ENCODE measurements at places on chromosomes 12 and 14.

- DNase-seq = no peak
- no peaks in the 10 kb centered on the region for H3K4me1 ChIP-seq
- no peaks in the 10 kb centered on the region for H3K36me3 ChIP-seq
- no peaks in the 10 kb centered on the region for H3K27me3 ChIP-seq
Observed at GRCh38 chr14:52018252-52018651, 28.9 kb downstream of the RTRAF start.

GRCh38 chr14:62778852-62779251 is 266.4 kb downstream of the KCNH5 start:
- no peaks in the 10 kb centered on the region for H3K27me3 ChIP-seq
- H3K27ac ChIP-seq = no peak overlapping the region
- no peaks in the 10 kb centered on the region for H3K36me3 ChIP-seq
- DNase-seq = no peak

- no peak overlapping the region for H3K4me3 ChIP-seq
- no peak for DNase-seq
Observed at GRCh38 chr12:79557690-79558315, 133.0 kb downstream of the PAWR start.

DNA sequence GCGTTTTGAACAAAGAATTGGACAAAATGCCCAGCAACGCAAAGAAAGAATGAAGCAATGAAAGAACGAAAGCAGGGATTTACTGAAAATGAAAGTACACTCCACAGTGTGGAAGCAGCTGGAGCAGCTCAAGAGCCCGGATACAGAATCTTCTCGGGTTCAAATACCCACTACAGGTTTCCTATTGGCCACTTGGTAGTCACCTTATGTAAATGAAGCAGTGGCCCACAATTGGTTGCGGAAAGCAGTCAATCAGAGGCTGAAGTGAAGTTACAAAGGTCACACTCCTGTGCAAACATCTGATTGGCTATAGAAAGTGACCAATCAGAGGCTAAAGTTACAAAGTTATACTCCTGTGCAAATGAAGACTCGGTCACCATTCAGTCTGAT is 15.0 kb upstream of the PPP1R13B start:
- H3K27ac ChIP-seq = no peak overlapping the region
- no peaks in the 10 kb centered on the region for H3K36me3 ChIP-seq
- no peaks in the 10 kb centered on the region for H3K4me1 ChIP-seq
